CD8-positive, alpha-beta memory T cell (primary cell): ENCODE measurements at places on chromosomes 3 and 15.

DNA sequence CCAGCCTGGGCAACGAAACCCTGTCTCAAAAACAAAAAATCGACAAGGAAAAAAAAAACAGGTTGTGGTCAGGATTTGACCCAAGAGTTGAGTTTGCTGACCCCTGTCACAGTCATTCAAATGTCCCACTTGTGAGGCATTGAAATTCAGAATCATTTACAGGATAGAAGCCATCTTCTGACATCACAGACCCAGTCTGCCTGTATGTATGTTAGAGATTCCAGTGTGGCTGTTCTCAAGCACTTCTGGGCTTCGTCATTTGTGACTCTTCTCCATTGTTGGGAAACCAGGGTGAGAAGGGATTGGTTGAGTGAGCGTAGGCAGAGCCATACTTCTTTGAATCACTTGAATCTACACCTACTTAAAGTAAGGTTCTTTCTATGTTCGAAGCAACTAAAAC, 57.1 kb downstream of the LMLN start:
- DNase-seq = no peak

GRCh38 chr15:94029495-94029894, 201.9 kb upstream of the MCTP2 start:
- DNase-seq = no peak

GRCh38 chr15:62165793-62166375, 799 bp upstream of the C2CD4B start:
- DNase-seq = no peak

- DNase-seq = no peak
These were observed 142.3 kb downstream of the TMCO5A start for GRCh38 chr15:38076786-38077185.

- DNase-seq = no peak
These were observed 6.4 kb downstream of the IQCF1 start for GRCh38 chr3:51896607-51897305.
